GM12878 (cell line): ENCODE measurements at places on chromosomes 3 and 15. TPM values are rescaled to one million over a fixed set of nuclear protein-coding genes. Genes with fewer than 3 reads are reported as not detected.

ZNF860 gene
- total RNA-seq = not detected in 2 replicates

SCAANT1 gene
- 1.5 and 1.7 TPM in 2 replicates for total RNA-seq

CGNL1 gene
- total RNA-seq = 0.08 and 0.10 TPM in 2 replicates

IMPG2 gene
- total RNA-seq = 0.11 and 0.13 TPM in 2 replicates

CHL1 gene
- total RNA-seq = 1.9 and 2.2 TPM in 2 replicates

TMEM44 gene
- 7.3 and 8.4 TPM in 2 replicates for total RNA-seq

FBXL22 gene
- 0.45 and 0.82 TPM in 2 replicates for total RNA-seq

DNAH12 gene
- total RNA-seq = 0.05 and 0.19 TPM in 2 replicates

KLHL6 gene
- 28.7 and 29.7 TPM in 2 replicates for total RNA-seq

IRAK2 gene
- total RNA-seq = 4.7 and 4.9 TPM in 2 replicates

TIMP4 gene
- total RNA-seq = not detected in 2 replicates

SLC27A2 gene
- 0.38 and 0.64 TPM in 2 replicates for total RNA-seq

DNA sequence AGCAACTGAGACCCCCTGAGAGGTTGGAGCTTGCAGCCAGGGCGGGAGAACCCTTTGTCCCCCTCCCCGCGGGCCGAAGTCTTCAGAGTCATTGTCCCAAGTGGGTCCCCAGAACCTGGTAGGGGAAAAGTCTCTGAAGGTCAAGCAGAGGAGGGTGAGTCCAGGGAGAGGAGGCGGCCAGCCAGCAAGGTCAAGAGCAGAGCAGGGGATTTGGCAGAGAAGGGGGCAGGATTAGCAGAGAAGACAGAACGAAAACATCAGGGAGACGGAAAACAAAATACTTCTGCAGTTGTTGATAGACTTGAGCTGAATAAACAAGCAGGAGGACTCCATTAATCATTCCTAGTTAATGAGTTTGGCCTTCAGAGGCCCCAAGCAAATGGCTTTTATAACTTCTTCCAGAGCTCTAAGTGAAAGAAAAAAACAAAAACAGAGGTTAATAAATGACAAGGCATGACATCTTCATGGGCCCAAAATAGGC, 66.7 kb downstream of the GRIP2 start:
- no peak for DNase-seq

- DNase-seq = no peak
Observed at GRCh38 chr3:148512648-148513047, 185.1 kb upstream of the AGTR1 start.

DNA sequence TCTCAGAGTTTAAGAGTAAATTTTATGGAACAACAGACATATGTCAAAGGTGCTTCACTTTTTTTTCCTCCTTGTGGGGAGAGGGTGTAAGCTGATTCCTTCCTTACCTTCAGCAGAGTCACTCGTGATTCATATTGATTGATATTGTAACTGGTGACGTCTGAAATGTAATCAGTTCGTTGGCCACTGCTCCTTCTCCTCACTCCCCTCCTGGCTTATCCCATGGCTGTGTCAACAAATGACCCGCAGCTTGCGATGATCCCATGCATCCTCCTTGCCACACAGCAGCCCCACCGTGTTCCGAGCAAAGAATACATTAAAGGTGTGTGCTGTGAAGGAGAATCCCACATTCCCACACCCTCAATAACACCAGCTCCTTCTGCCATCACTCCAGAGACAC, 7.3 kb downstream of the MGLL start:
- DNase-seq = no peak

- DNase-seq = no peak
Observed at GRCh38 chr15:45635191-45635638, 386 bp downstream of the SQOR start.

- DNase-seq = no peak
Observed at GRCh38 chr3:154220462-154220861, 99.3 kb downstream of the ARHGEF26 start.

- no peak for DNase-seq
Observed at GRCh38 chr15:76073554-76073953, 13.8 kb downstream of the TMEM266 start.

DNA sequence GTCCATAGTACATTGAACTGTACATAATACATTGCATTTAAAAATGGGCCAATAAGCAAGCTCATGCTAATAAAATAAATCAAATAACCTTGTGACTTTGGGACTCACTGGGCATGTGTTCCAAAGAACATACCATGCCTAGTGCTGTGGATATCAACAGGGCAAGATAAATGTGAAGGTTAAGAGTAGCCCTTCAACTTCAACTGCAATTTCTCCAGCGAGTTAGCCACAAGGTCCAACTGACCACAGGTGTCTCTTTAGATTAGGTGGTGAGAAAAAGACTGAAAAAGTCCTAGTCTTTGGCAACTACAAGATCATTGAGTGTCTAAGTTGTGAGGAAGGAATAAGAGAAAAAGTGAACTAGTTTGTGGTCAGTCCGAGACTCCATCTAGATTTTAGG, 78.3 kb upstream of the ATP11B start:
- DNase-seq = no peak

- no peak for DNase-seq
Observed at GRCh38 chr3:114712728-114713492, 419.1 kb downstream of the TIGIT start.

GRCh38 chr15:30830961-30831360, 72.8 kb upstream of the FAN1 start:
- DNase-seq = no peak

DNA sequence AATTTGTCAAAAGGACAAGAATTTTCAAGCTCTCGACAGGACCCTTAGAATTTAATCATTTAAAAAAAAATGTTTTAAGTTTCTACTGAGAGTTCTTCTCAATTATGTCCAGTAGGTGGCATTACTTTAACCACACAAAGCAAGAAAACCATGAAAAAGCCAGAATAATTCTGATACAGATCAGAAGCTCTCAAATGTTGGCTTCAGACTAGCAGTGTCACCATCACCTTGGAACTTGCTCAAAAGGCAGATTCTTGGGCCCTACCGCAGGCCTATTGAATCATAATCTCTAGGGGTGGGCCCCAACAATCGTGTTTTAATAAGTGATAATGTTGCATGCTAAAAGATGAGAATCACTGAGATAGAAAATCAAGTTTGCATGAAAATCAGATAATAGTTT, 99.5 kb upstream of the KCNMB2 start:
- no peak for DNase-seq

DNA sequence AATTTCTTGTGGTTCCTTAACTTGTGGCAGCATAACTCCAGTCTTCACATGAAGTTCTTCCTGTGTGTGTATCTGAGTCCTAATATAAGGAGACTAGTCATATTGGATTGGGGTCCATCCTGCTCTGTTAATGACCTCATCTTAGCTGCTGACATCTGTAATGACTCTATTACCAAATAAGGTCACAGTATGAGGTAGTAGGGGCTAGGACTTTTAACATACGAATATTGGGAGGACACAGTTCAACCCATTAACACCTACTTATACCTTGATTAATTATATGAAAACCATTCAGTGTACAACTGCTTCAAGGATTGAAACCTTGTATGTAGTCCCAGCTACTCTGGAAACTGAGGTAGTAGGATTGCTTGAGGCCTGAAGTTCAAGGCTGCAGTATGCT, 43.9 kb downstream of the OIP5 start:
- DNase-seq = no peak

GRCh38 chr3:131708241-131708640, 205.5 kb upstream of the MRPL3 start:
- no peak for DNase-seq

GRCh38 chr3:114119776-114120175, 59.1 kb downstream of the DRD3 start:
- DNase-seq = no peak

DNA sequence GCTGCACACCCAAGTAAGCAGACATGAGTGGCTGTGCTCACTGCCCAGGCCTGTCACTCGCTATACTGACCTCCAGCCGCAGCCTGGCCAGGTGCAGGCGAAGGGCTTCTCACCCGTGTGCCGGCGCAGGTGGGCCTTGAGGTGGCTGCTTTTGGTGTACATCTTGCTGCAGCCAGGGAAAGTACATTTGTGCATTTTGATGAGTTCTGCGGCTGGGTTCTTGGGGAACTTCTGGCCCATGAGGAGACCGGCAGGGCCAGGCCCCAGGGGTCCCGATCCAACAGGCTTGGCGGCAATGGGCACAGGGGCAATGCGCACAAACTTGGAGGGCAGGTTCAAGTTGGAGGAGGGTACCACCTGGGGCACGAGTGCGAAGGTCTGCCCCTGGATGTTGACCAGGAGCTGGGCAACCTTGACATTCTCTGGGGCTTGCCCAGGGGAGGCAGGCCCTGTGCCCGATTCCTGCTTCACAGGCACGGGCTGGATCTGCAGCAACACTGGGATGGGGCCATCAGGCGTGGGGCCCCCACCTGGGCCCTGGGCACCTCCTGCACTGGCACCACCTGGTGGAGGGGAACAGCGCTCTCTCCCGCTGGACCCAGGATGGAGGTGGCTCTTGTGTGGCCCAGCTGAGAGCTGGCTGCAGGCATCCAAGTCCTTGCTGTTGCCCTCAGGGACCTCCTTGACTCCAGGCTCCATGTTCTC, 5.3 kb downstream of the KLF15 start:
- DNase-seq = no peak

GRCh38 chr15:51721199-51721960, 16.1 kb downstream of the LYSMD2 start:
- DNase-seq = no peak

GRCh38 chr15:50082066-50082465, 37.0 kb downstream of the ATP8B4 start:
- no peak for DNase-seq

DNA sequence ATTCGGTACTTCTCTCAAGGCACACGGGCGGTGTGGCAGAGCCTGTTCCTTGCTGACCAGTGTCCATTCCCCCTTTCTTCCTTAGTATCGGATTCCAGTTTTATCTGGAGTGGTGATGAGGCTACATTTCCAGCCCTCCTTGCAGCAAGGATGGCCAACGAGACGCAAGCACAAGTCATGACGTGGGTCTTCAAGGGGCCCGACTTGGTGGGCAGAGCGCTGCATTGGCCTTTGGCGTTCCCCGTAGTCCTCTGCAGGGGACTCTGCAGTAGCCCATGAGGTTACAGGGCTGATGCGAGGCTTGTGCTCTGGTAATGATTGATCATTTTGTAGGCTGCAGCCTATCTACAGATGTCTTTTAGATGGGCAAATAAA, 194.5 kb downstream of the OPA1 start:
- no peak for DNase-seq

DNA sequence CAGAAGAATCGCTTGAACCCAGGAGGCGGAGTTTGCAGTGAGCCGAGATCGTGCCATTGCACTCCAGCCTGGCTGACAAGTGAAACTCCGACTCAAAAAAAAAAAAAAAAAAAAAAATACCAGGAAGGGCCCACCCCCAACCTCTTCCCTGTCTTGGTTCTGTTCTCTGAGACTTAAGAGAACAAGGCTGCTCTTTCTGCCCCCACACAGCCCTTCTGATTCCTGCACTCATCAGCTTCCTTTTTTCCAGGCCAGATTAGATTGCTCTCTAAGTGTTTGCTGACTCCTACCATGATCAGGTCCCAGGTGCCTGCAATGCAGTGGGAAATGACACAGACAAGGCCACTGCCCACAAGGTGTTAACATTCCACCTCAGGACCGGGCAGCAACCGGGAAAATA, 13.0 kb downstream of the TMEM44 start:
- no peak for DNase-seq

- no peak for DNase-seq
Observed at GRCh38 chr15:64152507-64153387, 1.2 kb downstream of the SNX22 start.

DNA sequence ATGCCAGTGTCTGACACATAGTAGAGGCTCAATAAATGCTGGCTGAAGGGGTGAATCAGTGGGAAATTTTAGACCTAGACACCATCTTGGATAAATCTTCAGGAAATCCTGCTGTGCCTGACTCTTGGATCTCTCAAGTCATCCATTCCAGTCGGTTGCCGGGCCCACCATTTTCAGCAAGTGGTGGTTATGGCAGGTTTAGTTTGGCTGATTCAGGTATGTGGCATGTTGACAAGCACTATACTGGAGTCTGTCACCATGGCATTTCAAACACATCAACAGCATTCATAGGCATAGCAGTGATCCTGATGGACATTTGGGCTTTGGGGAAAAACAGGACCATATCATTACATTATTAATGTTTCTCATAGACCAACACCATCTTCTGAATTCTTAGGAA, 25.7 kb upstream of the APH1B start:
- no peak for DNase-seq

DNA sequence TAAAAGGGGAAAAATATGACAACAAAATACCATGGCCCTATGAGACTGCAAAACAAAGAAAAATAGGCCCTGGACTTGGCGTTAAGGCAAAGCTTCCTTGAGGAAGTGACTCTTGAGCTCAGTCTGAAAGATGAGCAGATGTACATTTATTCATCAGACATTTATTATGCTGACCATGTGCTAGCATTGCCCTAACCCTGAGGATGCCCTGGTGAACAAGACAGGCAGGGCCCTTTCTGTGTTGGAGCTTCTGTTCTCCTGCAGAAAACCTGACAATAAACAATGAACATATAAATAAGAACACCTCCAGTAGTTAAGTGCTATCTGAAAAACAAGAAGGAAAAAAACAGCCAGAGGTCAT, 12.4 kb downstream of the TF start:
- no peak for DNase-seq

DNA sequence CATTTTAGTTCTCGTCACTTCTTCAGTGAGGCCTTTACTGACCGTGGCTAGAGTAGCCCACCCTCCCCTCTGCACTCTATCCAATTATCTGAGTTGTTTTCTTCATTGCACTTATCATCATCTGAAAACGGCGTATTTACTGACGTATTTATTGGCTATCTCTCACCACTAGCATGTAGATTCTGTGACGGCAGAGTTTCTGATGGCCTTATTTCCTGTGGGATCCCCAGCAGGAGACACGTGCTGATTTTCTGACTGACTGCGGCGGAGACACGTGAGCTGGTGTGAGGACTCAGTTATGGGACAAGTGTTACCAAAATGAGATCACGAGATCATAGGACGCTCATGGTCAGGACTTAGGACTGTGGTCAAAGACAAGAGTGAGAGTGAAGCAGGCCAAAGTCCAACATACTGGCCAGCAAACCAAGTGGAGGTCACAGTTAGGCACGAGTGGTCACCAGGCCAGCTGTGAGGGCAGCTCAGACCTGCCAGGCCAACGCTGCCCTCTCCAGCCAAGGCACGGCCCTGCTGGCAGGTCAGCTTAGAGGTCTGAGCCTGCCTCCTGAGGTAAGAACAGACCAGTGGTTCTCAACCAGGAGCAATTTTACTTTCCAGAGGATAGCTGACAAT, 50.6 kb upstream of the BNIP2 start:
- DNase-seq = no peak

GRCh38 chr3:134993011-134993410, 198.0 kb downstream of the EPHB1 start:
- DNase-seq = no peak
